ENCODE measurements at places on chromosomes 2 and 18. TPM values are rescaled to one million over a fixed set of nuclear protein-coding genes. Genes with fewer than 3 reads are reported as not detected.

MAP3K19 gene
- not detected for total RNA-seq

REG3A gene
- not detected for total RNA-seq

TPO gene
- not detected for total RNA-seq

SAG gene
- total RNA-seq, result not detected

ZSWIM2 gene
- total RNA-seq, result not detected
